ENCODE measurements at places on chromosomes 11 and 22.

DNA sequence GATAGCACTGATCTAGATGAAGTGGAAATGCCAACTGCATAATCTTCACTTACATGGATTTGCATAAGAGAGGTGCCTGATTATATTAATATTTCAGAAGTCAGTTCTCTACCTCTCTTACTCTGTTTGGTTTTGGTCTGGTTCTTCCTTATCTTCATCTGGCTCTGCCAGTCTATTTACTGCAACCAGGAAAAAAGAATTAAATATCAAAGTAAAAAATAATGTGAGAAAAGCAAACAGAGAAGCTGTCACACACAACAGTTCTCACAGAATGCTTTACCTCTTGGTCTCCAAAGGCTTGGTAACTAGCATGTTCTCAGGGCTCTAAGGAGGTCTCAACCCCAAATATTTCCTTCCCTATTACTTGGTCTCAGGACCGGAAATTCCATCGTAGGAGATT is 6.7 kb downstream of the VSIG10L2 start:
- no peak for DNase-seq

DNA sequence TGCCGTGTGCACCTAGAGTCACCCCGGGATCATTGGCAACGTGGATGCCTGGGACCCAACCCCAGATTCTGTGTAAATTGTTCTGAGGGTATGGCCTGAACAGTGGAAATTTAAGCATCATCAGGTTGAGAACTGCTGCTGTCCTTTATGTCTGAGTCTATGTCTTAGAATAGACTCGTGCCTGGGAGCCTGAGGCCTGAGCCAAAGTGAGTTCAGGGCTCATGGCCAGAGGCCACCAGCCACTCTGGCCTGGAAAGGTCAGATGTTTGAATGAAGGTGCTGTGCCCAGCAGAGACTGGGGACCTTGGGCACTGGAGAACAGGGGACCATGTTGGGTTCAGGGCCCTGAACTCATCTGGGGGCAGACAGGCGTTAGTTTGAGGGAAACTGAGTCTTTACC is 91.1 kb downstream of the MYO18B start:
- no peak for DNase-seq

DNA sequence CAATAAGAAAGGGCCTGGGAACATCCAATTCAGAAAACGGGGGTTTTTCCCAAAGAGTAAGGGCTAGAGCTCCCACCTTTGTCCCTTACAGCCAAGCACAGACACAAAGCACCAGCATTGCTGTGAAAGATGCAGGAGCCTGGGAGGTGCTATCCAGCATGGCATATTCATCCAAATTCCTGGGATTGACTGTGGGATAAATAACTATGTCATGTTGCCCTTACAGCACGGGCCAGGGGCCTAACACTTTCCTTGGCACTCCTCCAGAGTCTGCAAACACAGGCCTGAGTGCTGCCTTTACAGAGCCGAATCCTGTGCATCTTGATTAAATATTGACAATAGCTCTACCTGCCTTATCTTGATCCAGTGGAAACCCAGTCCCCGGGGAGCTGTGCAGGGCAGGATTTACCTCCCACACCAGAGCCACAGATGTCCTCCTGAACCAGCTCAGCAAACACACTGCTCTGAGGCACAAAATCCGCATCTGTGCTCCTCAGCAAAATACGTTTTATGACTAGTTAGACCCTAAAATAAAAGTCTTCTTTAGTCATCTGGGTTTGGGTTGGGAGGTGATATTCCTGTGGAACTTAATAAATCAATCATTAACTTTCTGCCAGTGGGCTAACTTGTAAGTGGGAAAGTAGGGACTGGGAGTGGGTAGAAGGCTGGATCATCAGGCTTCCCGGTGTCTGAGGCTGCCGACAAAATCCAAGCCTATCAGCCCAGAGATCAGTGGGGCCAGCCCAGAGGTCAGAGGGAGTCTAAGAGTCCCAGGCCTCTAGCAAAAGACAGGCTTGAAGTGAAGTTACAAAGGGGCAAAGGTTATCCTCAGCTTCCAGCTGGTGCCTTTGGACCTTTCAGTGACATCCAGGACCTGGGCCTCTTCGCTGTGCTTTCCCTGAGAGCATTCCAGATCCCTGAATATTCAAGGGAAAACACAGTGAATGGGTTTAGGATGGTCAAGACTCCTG is 36.5 kb downstream of the POU2AF3 start:
- no peak for DNase-seq

- no peak for DNase-seq
Observed at GRCh38 chr11:282630-283360, 4.6 kb downstream of the NLRP6 start.

GRCh38 chr11:14645015-14645912 is 1.7 kb downstream of the PDE3B start:
- DNase-seq, result no peak

- DNase-seq, result no peak
Observed at GRCh38 chr11:12981676-12982522, 27.2 kb upstream of the RASSF10 start.

DNA sequence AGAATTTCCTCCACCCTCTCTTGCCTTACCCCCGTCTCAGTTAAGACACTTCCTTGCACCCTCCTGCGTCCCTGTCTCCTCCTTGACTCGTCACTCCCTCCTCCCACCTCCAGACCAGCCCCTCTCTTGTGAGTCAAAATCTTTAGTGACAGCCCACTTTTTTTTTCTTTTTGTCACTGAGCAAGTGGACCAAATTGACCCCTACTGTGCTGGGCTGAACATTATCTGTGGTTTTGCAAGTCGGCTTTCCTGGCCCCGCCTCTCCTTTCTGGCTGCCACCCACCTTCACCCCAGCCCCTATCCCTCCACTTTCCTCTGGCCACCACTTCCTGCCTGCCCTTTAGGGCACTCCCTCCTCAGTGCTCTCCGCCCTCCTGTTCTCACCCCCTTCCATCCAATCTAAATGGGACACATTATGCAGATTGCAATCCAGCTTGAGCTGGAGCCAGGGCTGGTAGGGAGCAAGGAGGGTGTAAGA is at the start of gene APLNR:
Gene APLNR (minus strand): TSS at position 47 of the 478 bp plus-strand sequence. CDS start 246 bp downstream, outside the sequence.
- DNase-seq, result no peak

GRCh38 chr22:27420195-27420816 is 381.2 kb downstream of the MN1 start:
- DNase-seq, result no peak

DNA sequence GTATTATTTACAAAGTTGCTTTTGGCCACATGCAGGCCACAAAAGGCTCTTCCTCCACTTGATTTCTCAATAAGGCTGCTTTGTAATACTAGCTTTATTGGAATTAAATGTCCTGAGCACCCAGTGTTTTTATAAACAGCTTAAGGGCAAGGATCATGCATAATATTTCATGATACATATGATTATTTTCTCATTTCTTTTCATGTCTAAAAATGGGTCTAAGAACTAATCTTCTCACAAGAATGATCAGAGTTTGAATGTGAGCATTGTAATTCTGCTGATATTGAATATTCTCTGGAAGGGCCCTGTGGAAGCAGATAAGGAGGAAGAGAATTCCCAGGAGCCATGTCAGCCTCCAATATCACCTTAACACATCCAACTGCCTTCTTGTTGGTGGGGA is at the start of gene OR52K2:
Gene OR52K2 (plus strand): TSS at position 301 of the 400 bp plus-strand sequence. CDS start 45 bp downstream, at position 346.
- DNase-seq, result no peak

- no peak for DNase-seq
Observed at GRCh38 chr11:72100462-72100861, 2.6 kb downstream of the LAMTOR1 start.

DNA sequence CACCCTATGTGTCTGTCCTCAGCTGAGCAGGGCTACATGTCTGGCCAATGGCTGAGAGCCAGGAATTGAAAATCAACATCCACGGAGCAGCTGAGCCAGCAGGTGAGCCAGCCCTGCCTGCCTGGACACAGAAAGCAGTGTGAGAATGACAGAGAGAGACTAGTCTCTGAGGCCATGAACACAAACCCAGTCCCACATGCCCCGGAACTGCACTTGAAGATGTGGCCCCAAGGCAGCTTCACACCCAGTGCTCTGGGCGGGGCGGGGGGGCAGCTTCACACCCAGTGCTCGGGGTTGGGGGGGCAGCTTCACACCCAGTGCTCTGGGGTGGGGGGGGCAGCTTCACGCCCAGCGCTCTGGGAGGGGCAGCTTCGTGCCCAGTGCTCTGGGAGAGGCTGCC is 37.6 kb downstream of the TRMU start:
- no peak for DNase-seq

DNA sequence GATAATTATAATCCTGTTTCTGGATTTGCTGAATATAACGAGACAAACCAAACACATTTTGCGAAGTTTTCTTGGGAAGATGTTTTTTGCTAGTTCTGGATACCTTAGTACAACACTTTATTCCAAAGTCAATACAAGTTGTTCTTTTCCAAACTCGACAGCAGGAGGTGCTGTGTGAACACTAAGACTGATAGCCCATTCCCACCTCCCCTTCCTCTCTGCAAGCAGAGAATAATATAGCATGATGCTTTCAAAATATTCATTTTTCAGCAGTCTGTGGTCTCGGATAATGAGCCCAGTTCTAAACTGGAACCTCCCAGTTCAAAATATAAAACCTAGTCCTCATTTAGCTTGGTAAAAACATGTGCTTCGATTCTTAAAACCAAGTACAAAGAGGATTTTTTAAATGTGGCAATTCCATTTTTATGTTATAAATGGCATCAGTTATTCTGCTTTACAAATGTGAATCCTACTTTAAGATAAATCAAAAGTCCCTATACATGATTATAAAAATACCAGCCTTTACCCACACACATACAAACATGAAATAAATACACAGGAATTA is 129.1 kb downstream of the DCDC1 start:
- DNase-seq, result no peak

DNA sequence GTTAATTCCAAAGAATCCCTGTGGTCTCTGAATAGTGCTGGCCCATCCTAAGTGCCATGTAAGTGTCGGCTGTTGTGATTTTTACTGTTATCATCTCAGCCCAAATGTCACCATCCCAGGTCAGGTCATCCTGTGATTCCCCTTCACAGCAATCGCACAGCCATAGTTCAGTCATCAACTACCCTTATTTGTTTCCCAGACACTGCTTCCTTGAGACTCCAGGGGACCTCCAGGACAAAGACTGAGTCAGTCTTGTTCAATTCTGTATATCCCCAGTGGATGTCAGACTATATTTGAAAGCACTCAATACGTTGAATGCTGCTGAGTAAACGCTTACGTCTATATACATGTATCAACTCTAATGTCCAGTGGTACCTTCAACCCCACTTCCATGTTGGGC is 113.7 kb upstream of the TIMP3 start:
- no peak for DNase-seq

GRCh38 chr11:112408517-112408916 is 147.9 kb upstream of the PLET1 start:
- no peak for DNase-seq

DNA sequence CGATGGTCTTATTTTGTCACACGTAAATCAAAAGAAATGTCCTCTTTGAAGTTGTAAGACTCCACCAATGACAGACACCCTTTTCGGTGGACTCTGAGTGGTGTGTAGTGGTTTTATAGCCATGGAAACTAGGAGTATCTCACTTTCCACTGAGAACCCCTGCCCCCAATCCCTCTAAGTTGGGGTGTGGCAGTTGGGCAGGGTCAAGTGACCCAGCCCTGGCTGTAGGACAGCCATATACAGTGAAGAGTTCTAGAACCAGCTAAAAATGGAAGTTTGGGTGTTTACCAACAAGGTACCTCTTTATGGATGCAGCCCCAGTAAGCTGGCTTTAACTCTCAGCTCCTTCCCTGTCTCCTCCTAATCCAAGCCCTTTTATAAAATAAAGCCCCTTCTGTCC is 5.2 kb downstream of the C22orf31 start:
- DNase-seq, result no peak

- DNase-seq, result no peak
Observed at GRCh38 chr11:94539420-94539819, 4.3 kb upstream of the FUT4 start.

GRCh38 chr22:42288791-42289190 is 18.3 kb upstream of the TCF20 start:
- no peak for DNase-seq

DNA sequence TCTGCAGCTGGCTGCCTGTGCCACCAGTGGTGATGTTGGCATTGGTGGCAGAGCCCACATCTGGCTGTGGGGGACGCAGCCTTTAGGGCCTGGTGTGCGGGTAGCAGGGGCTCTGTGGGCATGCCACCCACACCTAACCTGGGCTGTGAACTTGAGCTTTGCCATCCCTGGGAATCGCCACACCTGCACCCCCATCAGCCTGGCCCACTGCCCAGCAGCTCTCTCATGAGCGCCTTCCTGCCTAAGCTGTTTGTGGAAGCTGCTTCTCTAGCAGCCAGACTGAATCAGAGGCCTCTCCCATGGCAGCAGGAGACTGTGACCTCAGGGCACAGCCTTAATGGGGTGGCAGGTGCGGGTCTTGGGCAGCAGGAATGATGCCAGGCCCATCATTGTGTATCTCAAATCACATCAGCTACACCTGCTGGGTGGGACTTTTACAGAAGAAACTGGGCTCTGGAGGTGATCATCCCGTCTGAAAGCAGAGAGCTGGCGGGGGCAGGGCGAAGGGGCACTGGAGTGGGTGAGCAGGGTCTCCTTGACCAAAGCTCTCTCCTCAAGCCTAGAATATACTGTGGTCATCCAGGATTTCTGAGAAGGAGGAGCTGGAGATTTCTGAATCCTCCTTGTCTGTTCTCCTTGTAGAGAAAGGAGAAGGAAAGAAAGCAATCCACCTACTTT is 17.8 kb upstream of the CARS1 start:
- no peak for DNase-seq

DNA sequence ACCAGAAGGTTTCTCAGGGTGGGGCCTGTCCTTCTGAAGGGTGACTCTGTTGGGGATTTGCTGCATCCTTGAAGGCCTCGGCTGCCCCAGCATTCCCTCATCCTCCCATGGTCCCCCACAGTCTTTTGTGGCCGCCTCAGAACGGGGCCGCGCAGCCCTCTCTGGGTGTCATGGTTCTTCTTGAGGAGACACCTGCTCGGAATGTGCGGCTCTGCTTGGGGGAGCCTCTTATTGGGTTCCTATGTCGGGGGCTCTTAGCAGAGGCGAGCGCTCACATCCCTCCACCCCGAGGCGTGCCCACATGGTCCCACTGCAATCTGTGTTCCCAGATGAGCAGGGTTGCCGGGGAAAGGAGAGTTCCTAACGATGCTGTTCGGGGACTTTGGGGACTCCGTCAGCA is 1008.4 kb downstream of the BRD1 start:
- no peak for DNase-seq

DNA sequence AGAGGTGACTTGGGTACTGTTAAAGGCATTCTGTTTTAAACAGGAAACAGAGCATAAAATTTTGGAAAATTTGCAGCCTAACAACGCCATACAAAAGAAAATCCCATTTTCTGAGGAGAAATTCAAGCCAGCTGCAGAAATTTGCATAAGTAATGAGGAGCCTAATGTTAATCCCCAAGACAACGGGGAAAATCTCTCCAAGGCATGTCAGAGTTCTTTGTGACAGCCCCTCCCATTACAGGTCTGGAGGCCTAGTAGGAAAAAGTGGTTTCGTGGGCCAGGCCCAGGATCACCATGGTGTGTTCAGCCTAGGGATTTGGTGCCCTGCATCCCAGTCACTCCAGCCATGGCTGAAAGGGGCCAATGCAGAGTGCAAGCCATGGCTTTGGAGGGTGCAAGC is 1333.1 kb upstream of the TENM4 start:
- DNase-seq, result no peak

- DNase-seq, result no peak
Observed at GRCh38 chr22:32204040-32204855, 625 bp downstream of the RFPL2 start.

- DNase-seq, result no peak
Observed at GRCh38 chr11:69948256-69949141, 129.3 kb upstream of the FGF3 start.

Measured in activated CD8-positive, alpha-beta memory T cell treated with anti-CD3 and anti-CD28 coated beads for 4 hours (primary cell).